Naive thymus-derived CD4-positive, alpha-beta T cell (primary cell): ENCODE measurements at places on chromosomes 16 and 17. TPM values are rescaled to one million over a fixed set of nuclear protein-coding genes. Genes with fewer than 3 reads are reported as not detected.

The KRTAP4-1 gene
- not detected for polyA plus RNA-seq

The G6PC1 gene
- not detected for polyA plus RNA-seq

The ATP2C2 gene
- not detected for polyA plus RNA-seq

DNA sequence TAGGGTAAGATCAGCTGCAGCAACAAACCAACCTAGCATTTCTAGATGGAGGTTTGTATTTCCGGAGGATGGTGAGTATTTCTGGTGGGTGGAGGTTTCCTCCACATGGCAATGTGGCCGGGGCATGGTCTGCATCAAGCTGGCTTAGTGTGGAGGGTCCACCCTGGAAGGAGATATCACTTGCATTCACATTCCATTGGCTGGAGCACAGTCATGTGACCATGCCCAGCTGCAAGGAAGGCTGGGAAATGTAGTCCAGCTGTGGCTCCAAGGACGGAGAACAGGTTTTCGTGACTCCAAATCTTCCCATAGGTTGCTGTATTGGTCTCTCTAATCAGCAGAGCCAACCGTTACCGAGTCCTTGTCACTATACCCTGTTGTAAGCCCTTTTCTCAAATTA, 68.7 kb downstream of the RAI1 start:
- no peaks in the 10 kb centered on the region for H3K27me3 ChIP-seq
- peaks cover 48% of the 10 kb centered on the region for H3K4me1 ChIP-seq
- peak; percentile 48 for DNase-seq
- no peak overlapping the region for H3K4me3 ChIP-seq

- no peaks in the 10 kb centered on the region for H3K36me3 ChIP-seq
- no peaks in the 10 kb centered on the region for H3K4me1 ChIP-seq
- DNase-seq = no peak
- H3K4me3 ChIP-seq = no peak overlapping the region
- no peak overlapping the region for H3K27ac ChIP-seq
- no peaks in the 10 kb centered on the region for H3K27me3 ChIP-seq
Measured at GRCh38 chr17:2232244-2232638, 71.3 kb downstream of the SMG6 start.

- DNase-seq = no peak
- H3K4me3 ChIP-seq = no peak overlapping the region
- no peaks in the 10 kb centered on the region for H3K4me1 ChIP-seq
- H3K27me3 ChIP-seq = no peaks in the 10 kb centered on the region
- no peaks in the 10 kb centered on the region for H3K36me3 ChIP-seq
Measured at GRCh38 chr17:43051969-43052368, 26.9 kb downstream of the RND2 start.

GRCh38 chr17:51346218-51346982, 86.1 kb downstream of the UTP18 start:
- no peak overlapping the region for H3K27ac ChIP-seq
- no peaks in the 10 kb centered on the region for H3K4me1 ChIP-seq
- H3K36me3 ChIP-seq = no peaks in the 10 kb centered on the region
- no peak for DNase-seq

GRCh38 chr16:1081734-1082265, 9.3 kb downstream of the SSTR5 start:
- DNase-seq = no peak
- no peak overlapping the region for H3K27ac ChIP-seq
- no peak overlapping the region for H3K4me3 ChIP-seq
- no peaks in the 10 kb centered on the region for H3K27me3 ChIP-seq
- H3K4me1 ChIP-seq = no peaks in the 10 kb centered on the region

GRCh38 chr16:8083560-8083959, 506.8 kb downstream of the TMEM114 start:
- no peaks in the 10 kb centered on the region for H3K4me1 ChIP-seq
- H3K36me3 ChIP-seq = no peaks in the 10 kb centered on the region
- DNase-seq = no peak
- no peak overlapping the region for H3K4me3 ChIP-seq
- no peak overlapping the region for H3K27ac ChIP-seq

- no peak for DNase-seq
- H3K4me1 ChIP-seq = peaks cover 4% of the 10 kb centered on the region
- H3K27ac ChIP-seq = no peak overlapping the region
- no peaks in the 10 kb centered on the region for H3K27me3 ChIP-seq
- no peak overlapping the region for H3K4me3 ChIP-seq
Measured at GRCh38 chr17:20263595-20263994, 203.7 kb downstream of the LGALS9B start.

DNA sequence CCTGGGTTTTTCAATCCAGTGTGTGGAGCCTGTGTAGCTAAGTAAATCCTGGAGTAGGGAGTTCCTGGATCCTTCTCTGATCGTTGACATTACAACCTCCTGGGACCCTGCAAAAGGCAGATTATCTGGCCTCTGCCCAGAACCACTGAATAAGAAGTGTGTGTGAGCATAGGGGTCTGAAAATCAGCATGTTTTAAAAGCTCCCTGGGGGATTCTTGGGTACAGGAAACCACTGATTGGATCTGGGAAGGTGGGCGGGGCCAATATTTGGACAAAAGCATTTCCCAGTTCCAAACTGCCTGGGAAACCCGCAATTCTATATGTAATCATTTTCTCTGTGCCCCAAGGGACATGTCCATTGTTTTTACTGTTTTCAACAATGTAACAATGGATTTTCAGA, 27.2 kb upstream of the BEAN1 start:
- no peaks in the 10 kb centered on the region for H3K4me1 ChIP-seq
- H3K36me3 ChIP-seq = no peaks in the 10 kb centered on the region
- H3K27me3 ChIP-seq = no peaks in the 10 kb centered on the region
- H3K4me3 ChIP-seq = no peak overlapping the region
- DNase-seq = no peak
- no peak overlapping the region for H3K27ac ChIP-seq

DNA sequence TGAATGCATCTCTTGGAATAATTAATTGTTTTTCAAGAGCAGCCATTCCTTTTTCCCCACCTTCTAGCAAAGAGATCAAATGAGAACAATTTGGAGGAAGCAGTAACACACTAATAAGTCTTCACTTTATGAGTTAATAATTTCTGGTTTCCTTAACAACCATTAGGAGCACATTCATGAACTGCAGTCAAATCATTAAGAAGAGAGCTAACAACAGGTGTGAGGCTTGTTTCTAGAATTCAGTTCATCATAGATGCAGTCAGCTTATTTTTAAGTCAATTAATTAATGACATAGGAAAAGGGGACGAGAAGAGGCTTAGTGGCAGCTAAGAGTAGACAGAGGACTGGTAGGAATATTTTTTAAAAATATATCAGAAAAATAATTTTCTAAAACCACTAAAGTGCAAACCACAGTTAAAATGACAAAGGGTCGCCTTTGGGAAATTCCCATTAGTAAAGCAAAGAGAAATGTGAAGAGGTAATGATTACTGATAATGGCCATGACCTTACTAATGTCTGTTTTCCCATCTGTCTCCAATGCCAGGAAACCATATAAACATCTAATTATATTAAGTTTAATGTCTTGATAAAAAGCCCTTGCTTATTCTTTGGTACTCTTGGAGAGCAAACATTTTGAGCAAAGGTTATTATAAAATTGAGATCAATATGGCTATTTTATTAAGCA, 184.2 kb downstream of the KCNJ2 start:
- H3K4me3 ChIP-seq = no peak overlapping the region
- H3K27ac ChIP-seq = no peak overlapping the region
- H3K36me3 ChIP-seq = no peaks in the 10 kb centered on the region
- no peak for DNase-seq
- no peaks in the 10 kb centered on the region for H3K4me1 ChIP-seq

The FOXL1 gene
- polyA plus RNA-seq = not detected

DNA sequence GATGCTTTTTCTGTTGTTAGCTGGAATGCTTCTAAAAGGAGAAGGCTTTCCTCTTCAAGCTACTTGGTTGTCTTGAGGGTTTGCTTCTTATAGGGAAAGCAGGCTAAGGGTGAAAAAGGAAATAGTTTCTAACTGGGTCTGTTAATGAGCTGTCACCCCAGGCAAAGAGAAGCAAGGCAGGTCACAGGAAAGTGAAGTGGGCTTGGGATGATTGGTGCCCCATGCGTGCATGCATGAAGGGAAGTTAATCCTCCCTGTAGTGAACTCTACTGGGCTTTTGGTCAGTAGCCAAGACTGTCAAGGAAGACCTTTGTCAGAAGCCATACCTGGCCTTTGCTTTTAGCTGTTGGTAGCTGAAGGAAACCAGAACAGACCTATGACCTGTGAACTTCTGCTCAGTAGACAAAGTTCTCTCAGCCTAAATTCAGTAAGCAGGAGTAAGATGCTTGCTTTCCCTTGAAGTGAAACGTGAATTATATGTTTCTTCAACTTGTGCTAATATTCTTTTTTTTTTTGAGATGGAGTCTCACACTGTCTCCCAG, 16.5 kb downstream of the TENT4B start:
- H3K27ac ChIP-seq = no peak overlapping the region
- no peak overlapping the region for H3K4me3 ChIP-seq
- H3K36me3 ChIP-seq = no peaks in the 10 kb centered on the region
- no peak for DNase-seq
- H3K4me1 ChIP-seq = peaks cover 12% of the 10 kb centered on the region

DNA sequence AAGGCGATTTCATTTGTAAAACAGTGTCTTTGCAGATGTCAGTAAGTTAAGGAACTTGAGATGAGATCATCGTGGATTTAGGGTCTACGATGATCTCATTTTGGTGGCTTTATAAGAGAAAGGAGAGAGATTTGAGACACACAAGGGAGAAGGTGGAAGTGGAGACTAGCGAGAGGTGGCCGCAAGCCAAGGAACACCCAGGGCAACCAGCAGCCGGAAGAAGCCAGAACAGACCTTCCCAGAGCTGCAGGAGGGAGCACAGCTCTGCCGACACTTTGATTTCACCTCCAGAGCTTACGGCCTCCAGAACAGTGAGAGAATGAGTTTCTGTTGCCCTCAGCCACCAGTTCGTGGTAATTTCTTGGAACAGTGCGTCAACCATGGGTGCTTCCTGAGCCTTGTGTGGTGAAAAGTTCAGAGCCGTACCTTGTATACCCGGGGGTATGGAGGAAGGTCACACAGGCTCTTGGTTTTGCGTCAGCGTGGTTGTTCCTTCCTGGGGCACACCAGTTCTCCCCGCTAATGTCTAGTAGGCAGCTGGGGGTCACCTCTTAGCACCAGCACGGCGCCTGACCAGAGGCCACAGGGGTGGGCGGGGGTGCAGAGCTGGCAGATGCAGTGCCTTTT, 12.9 kb upstream of the SEC14L1 start:
- H3K36me3 ChIP-seq = no peaks in the 10 kb centered on the region
- H3K4me3 ChIP-seq = peak overlapping the region; percentile 34
- DNase-seq = peak; percentile 62

The TSNAXIP1 gene
- polyA plus RNA-seq = not detected

- H3K27me3 ChIP-seq = no peaks in the 10 kb centered on the region
- no peaks in the 10 kb centered on the region for H3K36me3 ChIP-seq
- H3K27ac ChIP-seq = peak overlapping the region; percentile 72
- H3K4me1 ChIP-seq = peaks cover 13% of the 10 kb centered on the region
- DNase-seq = no peak
Measured at GRCh38 chr17:64661726-64661975, 456 bp downstream of the SMURF2 start.

DNA sequence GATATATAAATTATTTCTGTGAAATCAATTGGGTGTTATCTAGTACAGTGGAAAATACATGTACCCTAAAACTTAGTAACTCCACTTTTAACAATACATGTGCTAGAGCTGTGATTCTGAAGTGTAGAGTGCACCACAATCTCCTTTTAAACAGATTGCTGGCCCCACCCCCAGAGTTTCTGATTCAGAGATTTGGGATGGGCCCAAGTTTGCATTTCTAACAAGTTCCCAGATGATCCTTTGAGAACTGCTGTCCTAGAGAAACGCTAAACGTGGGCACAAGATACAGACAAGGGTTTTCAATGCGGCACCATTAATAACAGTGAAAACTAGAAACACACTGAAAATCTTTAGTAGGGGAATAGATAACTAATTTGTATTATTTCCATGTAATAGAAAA, 49.2 kb downstream of the NXPH3 start:
- no peak for DNase-seq
- H3K4me1 ChIP-seq = no peaks in the 10 kb centered on the region
- H3K4me3 ChIP-seq = no peak overlapping the region
- peaks cover 24% of the 10 kb centered on the region for H3K36me3 ChIP-seq
- H3K27ac ChIP-seq = no peak overlapping the region

- H3K4me3 ChIP-seq = no peak overlapping the region
- H3K27me3 ChIP-seq = no peaks in the 10 kb centered on the region
- no peak for DNase-seq
- no peaks in the 10 kb centered on the region for H3K36me3 ChIP-seq
- peaks cover 21% of the 10 kb centered on the region for H3K4me1 ChIP-seq
- H3K27ac ChIP-seq = no peak overlapping the region
Measured at GRCh38 chr16:995087-995486, 13.5 kb downstream of the SOX8 start.

The HAS3 gene
- polyA plus RNA-seq = 0.24 TPM

DNA sequence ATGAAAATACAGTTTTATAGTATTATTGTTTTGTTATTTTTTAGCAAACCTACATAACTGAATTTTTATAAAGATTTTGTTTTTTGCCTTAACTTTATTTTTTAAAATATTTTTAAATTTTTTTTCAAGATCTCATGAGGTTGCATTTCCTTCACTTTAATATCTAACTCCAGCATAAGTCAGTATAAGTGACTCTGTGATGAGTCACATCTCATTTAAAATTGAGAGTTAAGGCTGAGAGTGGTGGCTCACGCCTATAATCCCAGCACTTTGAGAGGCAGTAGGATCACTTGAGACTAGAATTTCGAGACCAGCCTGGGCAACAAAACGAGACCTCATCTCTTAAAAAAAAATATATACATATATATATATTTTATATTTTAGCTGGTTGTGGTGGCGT, 44.0 kb downstream of the NLK start:
- H3K27ac ChIP-seq = no peak overlapping the region
- H3K4me1 ChIP-seq = no peaks in the 10 kb centered on the region
- H3K27me3 ChIP-seq = no peaks in the 10 kb centered on the region
- no peak for DNase-seq
- no peaks in the 10 kb centered on the region for H3K36me3 ChIP-seq

DNA sequence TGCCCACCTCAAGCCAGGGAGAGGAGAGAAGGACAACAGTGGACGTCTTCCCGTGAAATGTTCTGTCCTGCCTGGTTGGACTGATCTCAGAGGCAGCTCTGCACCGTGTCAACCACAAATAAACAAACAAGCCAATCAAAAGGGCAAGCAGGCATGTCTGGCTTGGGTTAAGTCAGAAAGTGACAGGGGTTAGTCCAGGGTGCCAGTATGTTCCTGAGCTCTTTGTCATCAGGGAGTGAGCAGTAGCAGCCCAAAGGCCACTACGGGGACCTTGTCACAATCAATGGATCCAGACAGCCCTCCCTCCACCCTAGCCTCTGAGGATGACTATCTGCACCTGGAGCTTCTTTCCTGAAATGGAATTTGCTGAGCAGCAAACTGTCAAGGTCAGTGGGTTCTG, 35.0 kb downstream of the CNGB1 start:
- H3K4me1 ChIP-seq = no peaks in the 10 kb centered on the region
- no peaks in the 10 kb centered on the region for H3K36me3 ChIP-seq
- no peak for DNase-seq
- no peak overlapping the region for H3K27ac ChIP-seq
